Right lung (tissue), 10 donors: ENCODE measurements at places on chromosomes 5 and 9. TPM values are rescaled to one million over a fixed set of nuclear protein-coding genes. Genes with fewer than 3 reads are reported as not detected.

- no peak for DNase-seq
These were observed 179.3 kb downstream of the DEPDC1B start for GRCh38 chr5:60520451-60521227.

GRCh38 chr9:135750786-135751185 is 48.8 kb downstream of the KCNT1 start:
- no peak for DNase-seq

- no peak for DNase-seq
These were observed 42.1 kb downstream of the UBQLN1 start for GRCh38 chr9:83665580-83666200.

DNA sequence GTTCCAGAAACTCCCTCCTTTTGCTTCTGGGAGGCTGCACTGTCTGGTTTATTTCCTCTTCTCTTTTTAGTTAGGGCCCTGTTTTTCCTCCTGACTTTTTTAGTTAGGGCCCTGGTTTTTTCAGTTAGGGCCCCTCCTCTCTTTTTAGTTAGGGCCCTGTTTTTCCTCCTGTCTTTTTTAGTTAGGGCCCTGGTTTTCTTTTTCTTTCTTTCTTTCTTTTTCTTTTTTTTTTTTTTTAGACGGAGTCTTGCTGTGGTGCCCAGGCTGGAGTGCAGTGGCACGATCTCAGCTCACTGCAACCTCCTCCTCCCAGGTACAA is 15.1 kb downstream of the GSN start:
- DNase-seq, result no peak

Gene ABCA1
- polyA plus RNA-seq, result 12.2 TPM

Gene TPPP
- 8.2 TPM for polyA plus RNA-seq
